Uterine smooth muscle cell (primary cell): ENCODE measurements at places on chromosomes 3 and 15. TPM values are rescaled to one million over a fixed set of nuclear protein-coding genes. Genes with fewer than 3 reads are reported as not detected.

Gene ANKDD1A
- total RNA-seq: 3.1 and 3.5 TPM in 2 replicates

Gene VPS18
- total RNA-seq: 51.7 and 59.8 TPM in 2 replicates

Gene ATP13A5
- total RNA-seq: not detected in 2 replicates

Gene ISLR
- total RNA-seq: 30.2 and 39.7 TPM in 2 replicates

Gene MORC1
- total RNA-seq: not detected in 2 replicates

Gene CACNA2D2
- total RNA-seq: under 0.01 TPM in 2 replicates

Gene TMF1
- total RNA-seq: 54.8 and 55.4 TPM in 2 replicates

Gene CDHR4
- total RNA-seq: 0.12 TPM in 1 of 2 replicates, not detected in the other

Gene ALG1L2
- total RNA-seq: 0.22 TPM in 1 of 2 replicates, not detected in the other

Gene TERC
- 597 and 759 TPM in 2 replicates for total RNA-seq

Gene GOLGA6A
- total RNA-seq: under 0.01 TPM in 1 of 2 replicates, not detected in the other

Gene EFCC1
- not detected in 2 replicates for total RNA-seq

Gene GFM1
- total RNA-seq: 42.5 and 53.3 TPM in 2 replicates

Gene PYGO1
- total RNA-seq: 5.9 and 10.6 TPM in 2 replicates

Gene FAM81A
- 0.66 and 1.00 TPM in 2 replicates for total RNA-seq

Gene SCN11A
- under 0.01 and 0.11 TPM in 2 replicates for total RNA-seq

Gene GDPGP1
- 3.0 and 11.0 TPM in 2 replicates for total RNA-seq

Gene SST
- total RNA-seq: not detected in 2 replicates

Gene KIF7
- total RNA-seq: 14.1 and 18.0 TPM in 2 replicates

Gene NUTM1
- total RNA-seq: not detected in 2 replicates

Gene GRAMD1C
- total RNA-seq: 5.9 and 7.6 TPM in 2 replicates

Gene GOLGA6L4
- total RNA-seq: 1.2 TPM in 2 replicates

Gene C15orf39
- total RNA-seq: 2.1 and 4.0 TPM in 2 replicates

Gene GOLGA8T
- total RNA-seq: not detected in 2 replicates

Gene TRAT1
- total RNA-seq: 0.11 TPM in 1 of 2 replicates, not detected in the other

Gene NLGN1
- total RNA-seq: 11.2 and 20.1 TPM in 2 replicates

Gene COL6A5
- total RNA-seq: under 0.01 TPM in 1 of 2 replicates, not detected in the other

Gene ZBBX
- under 0.01 and 0.12 TPM in 2 replicates for total RNA-seq

Gene ADAMTSL3
- 0.22 and 0.62 TPM in 2 replicates for total RNA-seq

Gene FGF12
- total RNA-seq: under 0.01 and 0.22 TPM in 2 replicates

Gene LSAMP
- 1.00 and 2.9 TPM in 2 replicates for total RNA-seq

Gene DPPA2
- not detected in 2 replicates for total RNA-seq

Gene LINS1
- 12.7 and 17.8 TPM in 2 replicates for total RNA-seq

Gene CLEC3B
- total RNA-seq: 0.25 TPM in 1 of 2 replicates, not detected in the other

Gene ECE2
- total RNA-seq: under 0.01 TPM in 1 of 2 replicates, not detected in the other

Gene KNG1
- not detected in 2 replicates for total RNA-seq

Gene NEK10
- 1.7 and 7.0 TPM in 2 replicates for total RNA-seq

Gene ROPN1
- not detected in 2 replicates for total RNA-seq
